Astrocyte of the spinal cord (primary cell): ENCODE measurements at places on chromosomes 5 and 9.

DNA sequence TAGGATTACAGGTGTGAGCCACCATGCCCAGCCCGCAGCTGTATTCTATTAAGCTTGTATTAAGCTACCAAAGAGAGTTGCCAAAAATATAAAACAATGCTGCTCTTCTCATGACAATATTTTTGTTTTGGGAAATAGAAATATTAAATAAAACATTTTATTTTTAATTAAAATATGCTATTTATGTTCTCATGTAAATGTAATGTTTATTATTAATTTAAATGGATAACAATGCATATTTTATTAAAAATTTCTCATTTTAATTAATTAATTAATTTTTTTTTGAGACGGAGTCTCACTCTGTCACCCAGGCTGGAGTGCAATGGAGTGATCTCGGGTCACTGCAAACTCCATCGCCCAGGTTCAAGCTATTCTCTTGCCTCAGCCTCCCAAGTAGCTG lies 117.5 kb downstream of the ANKRD55 start:
- DNase-seq, result no peak

GRCh38 chr5:123001808-123002207 lies 34.7 kb downstream of the PPIC start:
- DNase-seq, result no peak

- no peak for DNase-seq
These were observed 37.7 kb upstream of the PSD2 start for GRCh38 chr5:139757727-139758509.

GRCh38 chr9:68522131-68522530 lies 18.6 kb downstream of the TMEM252 start:
- DNase-seq, result no peak

- DNase-seq, result no peak
These were observed 59.5 kb downstream of the ZNF366 start for GRCh38 chr5:72447751-72448150.
